ENCODE measurements at places on chromosomes 16 and 17.

DNA sequence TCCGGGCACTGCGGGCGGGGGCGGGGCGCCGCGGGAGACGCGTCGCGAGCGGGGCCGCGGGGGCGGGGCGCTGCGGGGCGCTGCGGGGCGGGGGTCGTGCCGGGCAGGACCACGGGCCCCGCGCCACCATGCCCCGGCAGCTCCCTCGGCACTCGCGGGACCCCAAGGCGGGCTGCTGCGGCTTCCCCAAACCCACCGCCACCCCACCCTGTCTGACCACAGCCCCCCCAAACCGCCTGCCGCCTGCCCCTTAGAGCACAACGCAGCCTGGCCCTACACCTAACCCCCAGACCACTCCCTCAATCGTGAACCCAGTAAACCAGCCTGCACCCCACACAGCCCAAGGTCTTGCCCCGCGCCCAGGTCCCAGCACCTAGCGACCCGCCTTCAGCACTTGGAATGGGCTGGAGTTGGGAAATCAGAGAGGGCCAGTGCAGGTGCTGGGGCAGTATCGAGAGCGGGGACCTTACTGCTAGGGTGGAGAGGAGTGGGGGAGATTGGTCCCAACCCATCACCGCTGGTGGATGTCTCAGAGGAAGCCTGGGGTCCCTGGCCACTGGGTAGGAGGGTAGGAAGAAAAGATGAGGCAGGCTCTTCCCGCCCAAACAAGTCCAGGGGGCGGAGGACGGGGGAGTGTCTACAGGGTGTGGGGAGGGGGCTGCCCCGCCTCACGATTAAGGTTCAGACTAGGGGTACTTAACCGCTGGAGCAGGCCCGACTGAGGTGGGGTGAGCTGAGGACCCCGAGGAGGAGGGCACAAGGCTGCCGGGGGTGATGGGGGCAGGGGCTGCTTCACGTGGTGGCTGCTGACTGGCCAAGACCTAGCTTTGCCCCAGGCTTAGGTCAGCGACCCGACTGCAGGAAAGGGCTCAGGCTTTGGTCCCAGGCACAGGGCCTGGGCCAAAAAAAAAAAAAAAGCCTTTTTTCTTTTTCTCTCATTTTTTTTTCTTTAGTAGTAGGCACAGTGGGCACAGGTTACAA, 539 bp upstream of the VAMP2 start:
- DNase-seq: no peak

DNA sequence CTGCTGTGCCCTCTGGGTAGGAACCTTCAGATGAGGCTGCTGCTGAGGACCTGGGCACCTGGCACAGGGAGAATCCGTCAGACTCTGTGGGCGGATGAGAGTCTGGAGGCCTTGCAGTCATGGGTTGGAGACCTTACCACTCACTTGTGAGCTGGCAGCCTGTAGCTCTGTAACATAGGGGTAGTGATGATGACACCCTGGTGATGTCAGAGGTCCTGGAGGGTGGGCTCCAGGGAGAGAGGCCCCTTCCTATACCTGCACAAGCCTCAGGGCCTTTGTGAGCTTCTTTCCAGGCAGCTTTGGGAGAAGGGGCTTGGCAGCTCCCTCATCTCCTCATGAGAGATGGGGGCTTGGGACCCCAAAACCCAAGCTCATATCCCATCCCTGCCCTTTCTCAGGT, 1.6 kb downstream of the MIEF2 start:
- DNase-seq: no peak

DNA sequence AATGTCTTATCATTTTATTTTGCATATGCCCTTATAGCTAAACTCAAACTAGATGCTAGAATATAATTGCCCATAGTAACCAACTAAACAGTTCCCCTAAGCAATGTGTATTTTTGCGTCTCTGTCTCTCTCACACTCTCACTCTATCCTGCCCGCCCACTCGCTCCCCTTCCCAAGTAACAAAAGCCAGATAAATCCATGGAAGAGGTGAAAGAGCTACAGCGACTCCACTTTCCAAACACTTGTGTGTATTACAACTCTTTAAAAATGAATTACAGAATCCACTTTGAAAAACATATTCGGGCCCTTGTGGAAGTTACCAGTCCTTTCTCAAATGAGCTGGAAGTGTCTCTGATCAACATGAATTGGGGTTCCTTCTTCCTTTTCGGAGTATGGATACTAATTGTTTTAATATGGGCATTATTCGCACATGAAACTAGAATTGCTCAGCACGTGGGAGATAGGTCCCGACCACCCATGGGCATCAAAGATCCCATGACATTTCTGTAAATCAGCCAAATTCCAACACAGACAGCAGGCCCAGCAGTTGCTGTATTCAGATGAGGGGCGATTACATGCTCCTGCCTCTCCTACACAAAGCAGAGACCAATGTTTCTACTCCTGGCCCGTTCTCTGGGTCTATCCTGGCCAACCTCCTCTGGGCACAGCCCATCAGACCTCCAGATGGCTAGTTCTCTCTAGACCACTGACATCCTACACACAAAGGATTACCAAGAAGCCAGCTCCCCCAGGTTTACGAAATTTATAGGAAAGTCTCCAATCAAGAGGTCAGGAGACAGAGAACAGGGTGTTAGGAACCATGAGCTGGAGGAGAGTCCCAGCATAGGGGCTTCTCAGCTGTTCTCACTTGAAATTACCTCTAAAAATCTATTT, 121.5 kb downstream of the ZFHX3 start:
- no peak for DNase-seq

- DNase-seq: no peak
These were observed 185.6 kb upstream of the CIBAR2 start for GRCh38 chr16:85297881-85298280.
